Liver (tissue), 10 donors: ENCODE measurements at places on chromosomes 1 and 21.

DNA sequence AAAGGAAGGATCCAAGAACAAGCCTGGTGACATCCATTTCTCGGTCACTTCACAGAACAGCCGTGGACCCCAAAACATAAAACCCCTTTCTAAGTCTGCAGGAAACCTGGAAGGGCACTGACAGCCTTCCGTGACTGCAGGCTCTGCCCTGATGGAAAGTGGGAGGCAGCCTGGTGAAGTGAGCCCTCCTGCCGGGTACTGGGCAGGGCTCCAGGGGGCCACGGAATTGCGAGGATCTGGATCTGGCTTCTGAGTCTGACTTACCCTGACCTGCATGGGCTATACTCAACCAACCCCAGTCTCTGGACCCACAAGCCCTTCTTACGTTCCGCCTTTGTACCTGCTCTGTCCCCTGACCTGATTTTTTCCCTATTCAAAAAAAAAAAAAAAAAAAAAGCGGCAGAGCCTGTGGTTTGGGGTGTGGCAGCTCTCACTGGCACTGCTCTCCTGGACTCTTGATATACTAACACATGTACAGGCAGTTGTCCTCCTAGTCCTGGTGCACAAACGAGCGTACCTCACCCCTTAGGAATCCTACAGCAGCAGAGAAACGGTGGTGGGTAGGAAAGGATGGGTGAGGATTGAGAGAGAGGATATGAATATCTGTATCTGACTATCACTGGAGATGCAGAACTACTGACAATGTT, 82.9 kb downstream of the BEND5 start:
- H3K36me3 ChIP-seq: no peaks in the 10 kb centered on the region
- no peak for DNase-seq
- no peaks in the 10 kb centered on the region for H3K27me3 ChIP-seq
- H3K4me3 ChIP-seq: no peak overlapping the region

DNA sequence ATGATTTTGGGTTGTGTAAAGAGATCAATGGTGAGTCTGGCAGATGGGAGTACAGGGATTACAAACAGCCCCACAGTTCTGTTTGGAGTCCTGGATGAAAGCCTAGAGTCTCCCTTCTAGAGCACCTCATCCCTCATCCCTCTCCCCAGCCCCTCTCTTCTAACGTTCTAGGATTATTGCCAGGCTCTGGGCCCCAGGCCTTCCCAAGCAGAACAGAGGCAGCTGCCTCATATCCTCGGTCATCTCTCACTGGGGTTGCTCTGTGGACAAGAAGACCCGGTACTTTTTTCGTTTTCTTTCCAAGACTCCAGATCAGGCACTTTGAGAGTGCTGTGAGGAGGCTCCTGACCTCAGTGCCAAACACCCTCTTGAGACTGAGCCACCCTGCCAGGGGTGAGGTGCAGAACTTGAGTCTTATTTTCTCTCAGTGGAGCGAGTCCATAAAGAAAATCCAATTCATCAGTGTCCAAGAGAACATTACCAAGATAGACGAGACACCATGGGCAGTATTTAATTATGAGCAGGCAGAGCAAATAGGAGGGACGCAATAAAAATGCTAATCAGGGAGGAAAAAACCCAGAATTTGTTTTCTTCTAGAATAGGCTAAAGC, 17.1 kb upstream of the KCND3 start:
- no peak overlapping the region for H3K4me3 ChIP-seq
- no peaks in the 10 kb centered on the region for H3K27me3 ChIP-seq
- H3K36me3 ChIP-seq: no peaks in the 10 kb centered on the region
- DNase-seq: no peak

DNA sequence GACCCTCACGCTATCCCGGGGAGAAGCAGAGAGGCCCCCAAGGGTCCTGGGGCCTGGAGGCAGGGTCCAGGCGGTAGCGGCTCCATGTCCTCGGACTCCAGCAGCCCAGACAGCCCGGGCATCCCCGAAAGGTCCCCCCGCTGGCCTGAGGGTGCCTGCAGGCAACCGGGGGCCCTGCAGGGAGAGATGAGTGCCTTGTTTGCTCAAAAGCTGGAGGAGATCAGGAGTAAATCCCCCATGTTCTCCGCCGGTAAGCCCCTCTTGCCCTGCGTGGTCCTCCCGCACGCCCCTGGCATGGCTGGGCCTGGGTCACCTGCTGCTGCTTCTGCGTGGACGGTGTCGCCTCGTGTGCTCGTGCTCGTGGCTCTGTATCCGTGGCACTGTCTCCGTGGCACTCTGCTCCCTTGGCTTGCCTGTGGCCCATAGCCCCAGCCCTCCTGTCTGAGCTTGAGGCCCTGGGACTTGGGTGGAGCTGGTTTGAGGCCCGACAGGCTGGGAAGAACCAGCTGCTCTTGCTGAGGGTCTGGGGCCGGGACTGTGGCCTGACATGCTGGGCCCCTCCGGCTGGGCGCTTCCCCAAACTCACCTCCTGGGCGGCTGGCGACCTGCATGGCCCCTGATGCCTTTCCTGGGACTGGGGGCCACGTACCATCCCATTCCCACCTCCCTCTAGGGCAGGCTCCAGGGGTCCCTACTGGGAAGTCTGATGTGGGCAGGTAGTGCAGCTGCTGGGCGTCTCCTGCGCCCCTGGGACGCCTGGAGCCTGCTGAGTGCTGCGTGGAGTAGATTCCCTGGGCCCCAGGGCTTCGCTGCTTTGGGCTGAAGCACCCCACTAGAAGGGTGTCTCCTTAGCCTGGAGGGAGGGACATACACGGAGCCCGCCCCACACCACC, 23.5 kb downstream of the PANK4 start:
- no peaks in the 10 kb centered on the region for H3K4me1 ChIP-seq
- H3K27me3 ChIP-seq: no peaks in the 10 kb centered on the region
- no peak for DNase-seq
- H3K4me3 ChIP-seq: no peak overlapping the region
- no peak overlapping the region for H3K27ac ChIP-seq

- no peaks in the 10 kb centered on the region for H3K27me3 ChIP-seq
- DNase-seq: no peak
- H3K27ac ChIP-seq: no peak overlapping the region
Observed at GRCh38 chr1:216005916-216006315, 417.3 kb downstream of the USH2A start.

DNA sequence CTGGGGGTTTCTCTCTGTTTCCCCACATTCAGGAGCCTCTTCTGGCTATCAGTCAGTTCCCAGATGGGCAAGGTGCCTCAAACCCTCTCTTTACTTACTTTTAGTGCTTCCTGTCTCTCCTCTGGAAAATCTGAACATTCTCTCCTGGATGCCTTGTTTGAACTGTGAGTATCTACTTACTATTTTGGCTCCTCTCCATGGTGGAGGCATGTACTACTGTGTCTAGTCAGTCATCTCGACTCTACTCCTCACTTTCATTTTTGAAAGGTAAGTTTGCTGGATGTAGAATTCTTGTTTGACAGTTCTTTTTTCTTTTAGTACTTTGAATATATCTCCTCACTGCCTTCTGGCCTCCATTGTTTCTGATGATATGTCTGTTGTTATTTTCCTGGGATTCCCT, 70.9 kb upstream of the FAM78B start:
- H3K27ac ChIP-seq: no peak overlapping the region
- no peak overlapping the region for H3K4me3 ChIP-seq

DNA sequence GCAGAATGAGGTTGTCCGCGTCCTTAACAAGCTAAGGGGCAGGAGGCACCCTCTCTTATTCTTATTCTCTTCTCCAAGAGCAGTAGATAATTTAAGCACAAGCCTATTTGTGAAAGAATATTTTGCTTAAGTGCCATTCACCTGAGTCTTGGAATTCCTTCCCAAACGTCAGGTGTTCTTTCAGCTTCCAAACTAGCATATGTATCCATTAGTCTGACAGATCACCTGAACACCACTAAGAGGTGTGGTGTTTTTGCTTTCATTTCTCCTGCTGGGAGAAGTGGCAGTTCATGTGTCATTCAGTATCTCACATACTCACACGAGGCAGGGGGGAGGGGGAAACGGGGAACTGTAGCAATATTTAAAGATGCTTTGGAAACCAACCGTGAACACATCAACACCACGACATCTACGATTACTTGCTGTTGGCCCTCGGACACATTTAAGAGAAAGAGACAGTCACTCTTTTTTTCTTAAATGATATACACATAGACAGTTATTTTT, 45.5 kb upstream of the RBM15 start:
- H3K27ac ChIP-seq: no peak overlapping the region
- no peak for DNase-seq
- no peaks in the 10 kb centered on the region for H3K4me1 ChIP-seq
- H3K4me3 ChIP-seq: no peak overlapping the region
- no peaks in the 10 kb centered on the region for H3K36me3 ChIP-seq

GRCh38 chr1:229859026-229859425, 208.0 kb upstream of the GALNT2 start:
- no peak overlapping the region for H3K4me3 ChIP-seq
- no peaks in the 10 kb centered on the region for H3K27me3 ChIP-seq
- no peaks in the 10 kb centered on the region for H3K4me1 ChIP-seq
- H3K36me3 ChIP-seq: no peaks in the 10 kb centered on the region
- no peak for DNase-seq

- no peaks in the 10 kb centered on the region for H3K27me3 ChIP-seq
- H3K4me1 ChIP-seq: no peaks in the 10 kb centered on the region
- H3K27ac ChIP-seq: no peak overlapping the region
Observed at GRCh38 chr1:230816018-230816417, 52.3 kb downstream of the C1orf198 start.

GRCh38 chr1:184691719-184692324, 62.8 kb downstream of the EDEM3 start:
- H3K4me3 ChIP-seq: no peak overlapping the region
- no peak overlapping the region for H3K27ac ChIP-seq
- peaks cover 18% of the 10 kb centered on the region for H3K36me3 ChIP-seq
- DNase-seq: no peak
- H3K4me1 ChIP-seq: no peaks in the 10 kb centered on the region

DNA sequence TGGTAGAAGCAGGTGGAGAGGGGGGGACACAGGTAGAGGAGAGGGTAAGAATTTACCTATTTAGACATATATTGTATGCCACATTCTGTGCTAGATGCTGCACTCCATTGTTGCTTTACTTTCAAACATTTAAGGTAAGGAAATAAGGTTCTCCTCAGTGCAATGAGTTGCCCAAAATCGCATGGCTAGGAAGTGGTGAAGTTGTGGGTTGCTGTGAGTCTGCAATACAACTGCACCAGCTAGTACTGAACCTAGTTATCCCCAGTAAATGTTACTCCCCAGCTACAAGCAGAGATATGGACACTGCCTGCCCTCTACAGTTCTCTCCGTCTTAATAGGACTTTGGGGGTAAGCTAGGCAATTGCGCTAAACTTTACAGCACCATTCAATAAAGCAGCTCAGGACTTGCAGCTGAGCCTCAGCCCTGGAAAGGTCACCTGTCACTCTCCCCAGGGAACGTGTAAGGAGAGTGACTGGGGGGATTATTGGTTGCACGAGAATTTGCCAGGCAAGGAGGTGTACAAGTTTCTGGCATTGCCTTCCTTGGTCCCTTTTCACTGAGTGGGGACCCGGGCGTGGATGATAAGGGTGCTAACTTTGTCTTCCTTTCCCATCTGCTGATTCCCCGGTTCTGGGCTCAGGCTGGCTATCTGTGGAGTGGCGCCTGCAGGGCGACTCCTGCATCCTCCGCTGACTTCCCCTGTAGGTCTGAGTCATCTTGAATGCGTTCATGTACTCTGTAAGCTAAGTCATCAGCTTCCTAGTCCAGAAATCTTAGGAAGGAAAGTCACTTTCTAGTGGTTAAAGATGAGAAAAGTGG, 71.3 kb upstream of the CNTN2 start:
- H3K36me3 ChIP-seq: no peaks in the 10 kb centered on the region
- H3K27me3 ChIP-seq: no peaks in the 10 kb centered on the region
- H3K27ac ChIP-seq: peak overlapping the region; percentile 50
- H3K4me3 ChIP-seq: no peak overlapping the region

GRCh38 chr1:192913683-192914082, 104.8 kb downstream of the RGS2 start:
- H3K4me1 ChIP-seq: peaks cover 4% of the 10 kb centered on the region
- no peak overlapping the region for H3K4me3 ChIP-seq
- DNase-seq: no peak
- H3K36me3 ChIP-seq: no peaks in the 10 kb centered on the region
- no peaks in the 10 kb centered on the region for H3K27me3 ChIP-seq

GRCh38 chr1:71949681-71950080, 332.7 kb downstream of the NEGR1 start:
- H3K27me3 ChIP-seq: no peaks in the 10 kb centered on the region
- no peaks in the 10 kb centered on the region for H3K36me3 ChIP-seq
- no peaks in the 10 kb centered on the region for H3K4me1 ChIP-seq
- no peak overlapping the region for H3K27ac ChIP-seq
- H3K4me3 ChIP-seq: no peak overlapping the region
- no peak for DNase-seq

- DNase-seq: no peak
- peaks cover 5% of the 10 kb centered on the region for H3K36me3 ChIP-seq
- no peak overlapping the region for H3K27ac ChIP-seq
- H3K4me3 ChIP-seq: no peak overlapping the region
Observed at GRCh38 chr1:200036619-200037270, 9.2 kb downstream of the NR5A2 start.
